Stimulated activated CD8-positive, alpha-beta memory T cell treated with anti-CD3 and anti-CD28 coated beads, Interleukin-7, amount 100 ng/mL, for 24 hours (primary cell): ENCODE measurements at places on chromosomes 7 and 10.

GRCh38 chr10:31347705-31348104 is 28.7 kb downstream of the ZEB1 start:
- DNase-seq = no peak

GRCh38 chr10:88228130-88228529 is 355.0 kb downstream of the RNLS start:
- DNase-seq = no peak

GRCh38 chr7:68828575-68828974 is 769.7 kb upstream of the AUTS2 start:
- no peak for DNase-seq

DNA sequence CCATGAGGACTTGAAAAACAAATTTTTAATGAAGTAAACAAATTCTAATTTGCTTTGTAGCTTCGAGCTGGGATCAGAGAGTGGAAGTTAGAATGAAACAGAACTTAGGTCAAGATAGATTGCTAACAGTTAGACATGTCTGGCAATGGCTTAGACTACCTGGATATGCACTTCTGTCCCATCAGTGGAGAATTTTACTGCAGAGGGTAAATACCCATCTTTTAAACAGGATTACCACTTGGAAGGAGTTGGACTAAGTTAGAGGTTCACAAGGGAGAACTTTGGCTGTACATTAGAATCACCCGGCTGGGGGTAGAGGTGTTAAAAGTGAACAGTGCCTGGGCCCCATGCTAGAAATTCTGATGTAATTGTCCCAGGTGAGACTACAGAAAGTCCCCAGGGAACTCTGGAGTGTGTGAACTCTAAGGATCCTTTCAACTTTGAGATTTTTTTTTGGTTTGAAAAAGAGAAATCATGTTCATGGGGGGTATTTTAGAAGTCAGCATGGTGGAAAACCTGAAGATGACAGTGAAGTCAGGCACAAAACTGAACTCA is 35.5 kb downstream of the ENTPD1 start:
- DNase-seq = no peak

DNA sequence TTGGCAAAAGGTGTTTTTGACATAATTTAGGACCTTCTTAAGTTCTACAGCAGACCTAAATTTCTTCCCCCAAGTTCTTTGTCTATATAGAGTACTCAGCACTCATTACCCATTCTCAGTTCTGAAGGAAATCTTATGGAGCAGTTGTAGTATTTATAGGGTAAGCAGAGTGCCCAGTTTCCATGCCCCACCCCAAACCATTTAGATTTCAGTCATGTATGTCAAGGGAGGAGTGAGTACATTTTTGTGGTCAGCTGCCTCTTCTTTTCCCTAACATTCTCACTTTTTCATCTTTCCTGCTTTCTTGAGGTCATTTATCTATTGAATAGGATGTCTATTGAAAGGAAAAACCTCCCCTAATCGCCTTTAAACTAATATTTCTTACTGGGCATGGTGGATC is 83.3 kb downstream of the KAT6B start:
- no peak for DNase-seq

DNA sequence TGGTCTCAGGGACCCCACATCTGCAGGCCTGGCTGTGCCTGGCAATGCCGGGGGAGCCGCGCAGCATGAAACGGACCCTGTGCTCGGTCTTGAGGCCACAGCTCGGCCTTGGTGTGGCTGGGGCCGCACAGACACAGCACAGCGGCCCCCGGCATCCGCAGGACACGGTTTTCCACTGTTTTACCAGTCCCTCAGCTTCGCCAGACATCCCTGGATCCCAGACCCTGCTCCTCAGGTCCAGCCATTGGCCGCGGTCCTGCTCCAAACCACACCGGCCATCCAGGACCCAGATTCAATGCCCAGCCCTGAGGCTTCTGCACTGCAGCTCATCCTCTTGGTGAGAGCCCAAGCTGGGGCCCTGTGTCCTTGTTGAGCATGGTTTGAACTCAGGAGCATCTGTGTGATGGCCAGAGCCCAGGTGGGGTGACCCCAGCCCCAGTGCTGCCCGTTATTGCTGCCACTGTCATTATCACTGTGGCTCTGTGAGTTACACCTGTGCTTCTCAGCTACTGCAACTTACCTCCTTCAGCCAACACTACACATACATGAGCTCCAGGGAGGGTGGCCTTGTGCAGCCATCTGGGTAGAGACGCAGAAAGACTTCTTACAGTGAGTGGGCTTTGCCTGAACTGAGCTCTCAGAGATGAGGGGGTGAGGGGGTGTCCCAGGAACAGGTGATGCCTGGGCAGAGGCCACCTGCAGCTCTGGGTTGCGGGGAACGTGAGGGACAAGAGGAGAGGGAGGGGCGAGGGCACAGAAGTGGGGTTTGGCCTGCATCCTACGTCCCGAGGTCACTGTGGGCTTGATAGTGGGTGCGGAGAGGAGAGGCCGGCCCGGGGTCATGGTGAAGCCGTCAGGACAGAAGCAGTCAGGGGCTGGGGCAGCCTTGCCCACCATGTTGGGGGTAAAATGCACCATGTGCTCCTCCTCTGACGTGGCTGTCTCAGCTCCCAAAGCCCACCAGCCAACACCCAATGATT is 567.6 kb downstream of the PTPRN2 start:
- DNase-seq = no peak

DNA sequence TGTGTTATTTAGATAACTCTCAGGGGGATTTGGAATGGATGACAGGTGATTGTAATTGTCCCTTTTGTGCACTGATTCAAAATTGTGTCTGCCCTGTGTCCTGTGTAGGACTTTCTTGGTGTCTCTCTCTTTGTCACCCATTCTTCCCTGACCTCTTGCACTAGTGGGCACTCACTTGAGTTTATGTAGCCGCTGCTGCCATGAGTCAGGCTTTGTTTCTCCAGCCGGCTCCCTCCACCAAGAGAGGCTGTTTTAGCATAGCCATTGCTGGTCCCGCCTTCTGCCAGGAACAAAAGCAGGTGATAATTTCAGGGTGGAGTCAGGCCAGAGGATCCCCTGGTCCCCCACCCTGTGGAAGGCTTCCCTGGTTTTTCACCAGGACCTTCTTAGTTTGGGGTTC is 8.4 kb downstream of the COL17A1 start:
- no peak for DNase-seq

DNA sequence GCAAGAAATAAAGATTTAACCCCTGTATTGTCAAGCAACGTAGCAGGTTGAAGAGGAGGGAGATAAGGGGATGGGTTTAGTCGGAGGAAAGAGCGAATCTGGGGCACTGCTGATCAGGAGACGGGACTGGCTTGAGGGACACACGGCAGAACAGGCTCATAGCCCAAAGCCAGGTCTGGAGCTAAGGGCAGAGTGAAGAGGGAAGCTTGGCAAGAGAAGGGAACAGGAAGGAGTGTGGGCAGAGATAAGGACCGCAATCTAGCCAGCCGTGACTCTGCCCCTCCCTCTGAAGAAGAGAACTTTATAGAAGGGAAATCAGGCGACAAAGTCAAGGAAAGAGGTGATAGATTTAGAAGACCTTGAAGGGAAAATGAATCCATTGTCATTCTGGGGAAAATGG is 67.6 kb downstream of the CAV1 start:
- no peak for DNase-seq

DNA sequence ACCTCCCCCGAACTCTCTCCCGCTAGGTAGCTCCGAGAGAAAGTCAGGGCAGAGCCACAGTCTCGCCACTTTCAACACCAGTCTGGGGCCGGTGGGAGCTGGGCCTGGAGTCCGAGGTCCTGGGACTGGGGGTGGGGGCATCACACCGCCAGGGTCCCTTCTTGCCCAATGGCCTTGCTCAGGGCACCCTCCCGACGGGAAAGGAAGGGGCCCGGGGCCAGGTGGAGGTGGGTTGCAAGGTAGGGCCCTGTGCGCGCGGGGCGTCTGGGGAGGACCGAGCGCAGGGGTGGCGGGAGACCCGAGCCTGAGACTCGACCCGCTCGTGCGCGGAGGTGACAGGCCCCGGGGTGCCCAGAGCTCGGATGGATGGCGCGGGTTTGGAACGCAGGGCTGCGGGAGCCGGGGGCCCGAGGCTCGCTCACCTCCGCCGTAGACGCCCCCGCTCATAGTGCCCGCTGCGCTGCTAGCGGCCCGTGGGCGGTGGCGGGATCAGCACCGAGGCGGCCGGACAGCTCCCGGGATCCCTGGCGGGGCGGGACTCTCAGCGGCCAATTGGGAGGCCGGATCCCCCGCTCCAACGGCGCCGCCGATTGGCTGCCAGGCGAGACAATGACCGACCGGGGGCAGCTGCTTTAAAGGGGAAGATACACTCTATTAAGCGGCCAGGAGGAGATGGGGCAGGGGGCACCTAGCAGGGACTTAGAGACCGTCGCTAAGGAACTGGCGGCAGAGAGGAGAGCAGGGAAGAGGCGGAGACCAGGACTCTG is at the start of gene ACTL6B:
ACTL6B (minus strand) TSS at position 541 of the 767 bp plus-strand sequence; CDS start at position 447, 94 bp downstream.
- DNase-seq = no peak

DNA sequence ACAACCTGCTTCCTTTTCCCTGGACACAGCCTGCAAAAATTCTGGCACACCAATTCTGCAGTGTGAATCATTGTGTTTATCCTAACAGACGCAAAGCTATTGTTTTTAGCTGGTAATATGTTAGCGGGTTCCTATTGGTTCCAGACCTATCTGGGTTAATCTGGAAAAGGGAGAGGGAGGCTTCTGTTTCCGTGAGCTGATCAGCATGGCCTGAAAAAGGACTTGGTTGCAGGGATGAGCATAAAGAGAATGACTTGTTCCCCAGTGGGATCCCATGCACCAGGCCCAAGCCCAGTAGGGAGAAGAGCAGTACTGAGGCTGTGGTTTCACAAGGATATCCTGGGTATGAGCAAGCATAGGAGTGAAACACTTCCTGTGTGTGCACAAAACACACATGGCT is 78.4 kb downstream of the PDE1C start:
- DNase-seq = no peak

- DNase-seq = no peak
These were observed 552.4 kb upstream of the MGMT start for GRCh38 chr10:128914681-128915080.

GRCh38 chr7:130430841-130431666 is 9.8 kb downstream of the CEP41 start:
- DNase-seq = no peak

DNA sequence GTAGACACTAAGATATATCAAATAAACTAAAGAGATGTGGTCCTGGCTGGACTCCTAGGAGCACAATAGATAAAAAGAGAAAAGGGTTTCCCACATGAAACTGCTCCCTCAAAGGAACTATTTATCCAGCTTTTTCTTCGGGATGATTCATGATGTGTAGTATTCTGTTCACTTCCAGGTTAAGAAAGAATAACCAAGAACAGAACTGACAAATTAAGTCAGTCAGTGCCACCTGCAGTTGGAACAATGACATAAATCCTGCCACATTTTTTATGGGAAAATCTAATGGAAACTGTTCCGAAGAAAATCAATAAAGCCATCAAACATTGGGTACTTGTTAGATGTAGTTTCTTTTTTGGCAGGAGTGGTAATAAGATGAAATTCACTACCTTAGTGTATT is 87.1 kb downstream of the POLR1F start:
- DNase-seq = no peak

DNA sequence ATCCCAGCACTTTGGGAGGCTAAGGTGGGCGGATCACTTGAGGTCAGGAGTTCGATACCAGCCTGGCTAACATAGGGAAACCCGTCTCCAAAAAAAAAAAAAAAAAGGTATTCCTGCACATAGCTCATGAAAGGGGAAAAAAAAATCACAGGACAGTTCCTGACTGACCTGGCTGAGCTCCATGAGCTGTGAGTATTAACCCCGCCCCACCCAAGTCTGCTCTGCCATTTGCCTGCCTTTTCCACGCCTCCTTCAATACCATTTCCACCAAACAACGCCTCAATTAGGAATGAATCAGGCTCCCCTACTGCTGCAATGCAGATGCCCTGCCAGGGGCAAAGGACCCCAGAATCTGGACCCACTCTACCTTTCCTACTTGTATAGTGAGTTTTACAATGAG is 55.0 kb downstream of the PDIA4 start:
- DNase-seq = no peak

DNA sequence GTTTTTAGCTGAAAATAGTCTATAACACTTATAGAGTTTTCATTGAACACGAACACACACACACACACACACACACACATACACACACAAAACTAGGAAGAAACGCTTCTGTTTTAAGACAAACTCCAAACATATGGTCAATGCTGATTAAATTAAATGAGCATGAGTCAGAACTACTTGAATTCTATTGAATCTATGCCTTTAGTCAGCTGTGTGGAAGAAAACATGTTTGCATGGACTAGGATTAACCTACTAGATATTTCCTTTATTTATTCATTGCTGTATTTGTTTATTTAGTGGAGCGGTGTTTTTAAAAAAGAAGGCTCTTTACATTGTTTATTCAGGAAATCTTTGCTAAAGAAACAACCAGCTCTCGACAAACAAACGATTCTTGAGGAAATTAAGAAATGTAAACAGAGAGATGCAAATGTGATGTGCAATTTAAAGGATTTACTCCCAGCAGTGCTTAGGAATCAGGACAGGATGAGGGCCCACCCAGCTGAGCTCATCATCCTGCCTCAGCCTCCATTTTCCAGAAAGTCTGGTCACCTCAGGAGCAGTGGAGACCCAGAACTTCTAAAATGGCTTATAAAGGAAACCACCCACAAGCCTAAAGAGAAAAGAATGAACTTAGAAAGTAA is 83.2 kb downstream of the PDE1C start:
- DNase-seq = no peak

DNA sequence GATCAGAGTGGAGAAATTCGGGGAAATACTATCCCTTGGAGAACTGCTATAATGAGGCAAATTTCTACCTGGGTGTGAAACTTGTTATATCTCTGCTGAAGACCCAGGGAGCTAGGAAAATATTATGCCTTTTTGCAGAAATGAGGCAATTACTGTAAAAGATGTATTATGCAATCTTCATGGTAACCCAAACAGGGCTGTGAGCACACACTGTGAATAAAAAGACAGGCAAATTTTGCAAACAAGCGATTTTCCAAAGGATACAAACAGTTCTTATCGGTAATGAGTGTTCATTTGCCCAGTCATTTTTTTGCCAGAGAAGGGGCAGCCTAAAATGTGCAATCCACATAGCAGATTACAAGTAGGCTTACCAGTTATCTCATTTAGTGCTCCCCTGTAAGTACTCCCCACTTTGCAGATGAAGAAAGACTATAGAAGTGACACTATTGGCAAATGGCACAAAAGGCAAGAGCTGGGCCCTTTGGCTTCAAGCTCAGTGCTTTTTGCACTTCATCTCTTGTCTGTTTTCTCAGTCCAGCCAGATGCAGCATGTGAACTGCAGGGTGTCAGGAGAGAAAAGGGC is 205.8 kb downstream of the HECW1 start:
- no peak for DNase-seq

GRCh38 chr10:103157246-103157645 is 35.8 kb downstream of the NT5C2 start:
- no peak for DNase-seq
